ENCODE measurements at places on chromosomes 5 and 9. TPM values are rescaled to one million over a fixed set of nuclear protein-coding genes. Genes with fewer than 3 reads are reported as not detected.

PCDHGB6 gene
- 11.5 TPM for total RNA-seq

GFM2 gene
- 35.2 TPM for total RNA-seq

SSNA1 gene
- 65.0 TPM for total RNA-seq

PCDHB15 gene
- total RNA-seq = 1.4 TPM

TBC1D9B gene
- 159 TPM for total RNA-seq

NR5A1 gene
- 198 TPM for total RNA-seq

DOK3 gene
- 8.2 TPM for total RNA-seq

SKP1 gene
- 380 TPM for total RNA-seq

IZUMO3 gene
- not detected for total RNA-seq

BARHL1 gene
- not detected for total RNA-seq

TYRP1 gene
- not detected for total RNA-seq

TAF1L gene
- total RNA-seq = not detected

SMIM32 gene
- not detected for total RNA-seq

RNF14 gene
- total RNA-seq = 91.0 TPM

THBS4 gene
- total RNA-seq = 0.52 TPM

LCN1 gene
- total RNA-seq = not detected

RNF183 gene
- total RNA-seq = not detected

DNA sequence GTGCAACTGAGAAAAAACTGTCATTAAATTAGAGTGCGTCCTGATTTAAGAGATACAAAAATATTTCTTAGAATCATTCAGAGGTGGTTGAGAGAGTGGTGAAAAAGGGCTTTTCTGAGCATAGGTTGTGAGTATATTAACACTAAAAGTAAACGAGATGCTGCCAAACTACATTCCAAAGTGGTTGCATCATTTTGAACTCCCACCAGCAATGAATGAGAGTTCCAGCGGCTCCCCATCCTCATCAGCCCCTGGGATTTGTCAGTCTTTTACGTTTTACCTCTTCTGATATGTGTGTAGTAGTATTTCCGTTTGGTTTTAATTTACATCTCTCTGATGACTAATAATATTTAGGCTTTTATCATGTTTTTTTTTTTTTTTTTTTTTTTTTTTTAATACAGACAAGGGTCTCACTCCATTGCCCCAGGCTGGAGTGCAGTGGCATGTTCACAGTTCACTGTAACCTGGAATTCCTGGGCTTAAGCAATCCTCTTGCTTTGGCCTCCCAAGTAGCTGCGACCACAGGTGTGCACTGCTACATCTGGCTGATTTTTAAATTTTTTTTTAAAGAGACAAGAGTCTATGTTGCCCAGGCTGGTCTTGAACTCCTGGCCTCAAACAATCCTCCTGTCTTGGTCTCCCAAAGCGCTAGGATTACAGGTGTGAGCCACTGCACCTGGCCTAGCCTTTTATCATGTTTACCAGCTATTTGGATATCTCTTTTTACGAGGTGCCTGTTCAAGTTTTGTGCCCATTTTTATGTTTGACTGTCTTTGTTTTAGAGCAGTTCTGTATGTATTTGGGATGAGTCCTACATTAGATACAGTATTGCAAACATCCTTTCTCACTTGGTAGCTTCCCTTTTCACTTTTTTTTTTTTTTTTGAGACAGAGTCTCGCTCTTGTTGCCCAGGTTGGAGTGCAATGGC lies 17.0 kb downstream of the PRRT1B start:
- no peak for DNase-seq

DNA sequence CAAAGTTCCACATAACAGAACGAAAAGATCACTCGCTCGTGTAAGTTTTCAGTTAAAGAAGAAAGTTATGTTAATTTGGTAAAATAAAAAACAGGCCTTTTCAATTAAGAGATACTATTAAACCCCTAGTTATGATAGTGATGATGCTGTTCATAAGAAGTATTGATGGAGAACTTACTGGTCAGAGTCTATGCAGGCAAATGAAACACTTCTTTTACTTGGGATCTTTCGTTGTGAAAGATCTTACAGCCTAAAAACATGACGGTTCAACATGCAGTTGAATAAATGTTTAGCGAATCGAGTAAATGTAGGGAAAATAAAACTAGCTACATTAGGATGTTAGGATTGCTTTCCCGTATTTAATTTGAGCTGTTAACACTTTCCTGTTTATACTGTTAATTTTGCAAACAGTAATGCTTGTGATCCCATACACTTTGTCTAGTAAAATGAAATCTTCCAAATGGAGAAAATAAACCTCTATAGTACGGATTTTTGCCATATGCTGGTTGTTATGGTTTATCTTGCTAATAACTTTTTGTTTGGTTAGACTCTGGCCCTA lies 2.0 kb downstream of the RHOBTB3 start:
- DNase-seq = no peak

GRCh38 chr9:132334364-132334763 lies 20.4 kb downstream of the SETX start:
- no peak for DNase-seq

DNA sequence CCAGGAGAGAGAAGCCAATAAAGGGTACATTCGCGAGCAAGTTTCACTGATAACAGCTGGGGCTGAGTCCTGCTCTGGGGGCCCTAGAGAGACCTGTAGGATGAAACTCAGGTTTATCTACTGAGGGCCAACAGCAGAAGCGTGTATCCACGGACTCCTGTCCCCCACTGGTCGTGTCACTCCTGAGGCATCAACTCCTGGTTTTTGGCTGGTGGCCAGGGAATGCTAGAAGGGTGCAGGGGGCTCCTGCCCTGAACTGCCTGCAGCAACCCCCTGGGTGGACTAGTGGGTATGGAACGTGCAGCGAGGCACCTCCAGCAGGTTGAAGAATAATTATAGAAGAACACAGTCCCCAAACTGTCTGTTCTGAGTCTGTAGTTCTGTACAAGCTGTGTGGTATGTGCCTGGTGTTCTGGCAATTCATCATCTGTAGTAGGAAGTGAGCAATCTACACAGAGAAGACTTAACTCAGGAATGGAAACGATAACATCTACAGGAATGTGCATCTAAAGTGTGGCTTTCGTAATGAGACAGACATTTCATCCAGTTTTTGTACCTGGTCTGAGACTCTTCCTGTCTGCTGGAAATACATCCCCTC lies 64.5 kb upstream of the GNA14 start:
- no peak for DNase-seq

- no peak for DNase-seq
Observed at GRCh38 chr5:56712895-56713591, 102.3 kb upstream of the MAP3K1 start.

DNA sequence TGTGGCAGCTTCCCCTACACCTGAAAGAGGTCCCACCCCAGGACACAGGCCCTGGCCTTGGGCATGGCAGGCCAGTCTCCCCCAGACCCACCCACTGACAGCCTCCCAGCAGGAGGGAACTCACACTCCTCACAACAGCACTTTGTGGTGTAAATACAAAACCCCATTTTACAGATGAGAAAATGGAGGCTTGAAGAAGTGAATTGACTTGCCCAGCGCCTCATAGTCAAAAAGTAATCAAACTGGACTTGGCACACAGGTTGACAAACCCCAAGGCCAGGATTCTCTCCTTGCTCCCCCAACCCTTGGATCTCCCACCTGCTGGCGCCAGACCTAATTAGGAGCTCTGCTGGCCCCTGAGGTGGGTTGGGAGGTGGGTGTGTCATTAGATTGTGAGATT lies 29.2 kb upstream of the NEK6 start:
- DNase-seq = no peak

GRCh38 chr5:10030219-10030831 lies 219.4 kb downstream of the ATPSCKMT start:
- DNase-seq = no peak

- peak; percentile 78 for DNase-seq
Observed at GRCh38 chr9:124771867-124772679, 962 bp upstream of the NR6A1 start.

DNA sequence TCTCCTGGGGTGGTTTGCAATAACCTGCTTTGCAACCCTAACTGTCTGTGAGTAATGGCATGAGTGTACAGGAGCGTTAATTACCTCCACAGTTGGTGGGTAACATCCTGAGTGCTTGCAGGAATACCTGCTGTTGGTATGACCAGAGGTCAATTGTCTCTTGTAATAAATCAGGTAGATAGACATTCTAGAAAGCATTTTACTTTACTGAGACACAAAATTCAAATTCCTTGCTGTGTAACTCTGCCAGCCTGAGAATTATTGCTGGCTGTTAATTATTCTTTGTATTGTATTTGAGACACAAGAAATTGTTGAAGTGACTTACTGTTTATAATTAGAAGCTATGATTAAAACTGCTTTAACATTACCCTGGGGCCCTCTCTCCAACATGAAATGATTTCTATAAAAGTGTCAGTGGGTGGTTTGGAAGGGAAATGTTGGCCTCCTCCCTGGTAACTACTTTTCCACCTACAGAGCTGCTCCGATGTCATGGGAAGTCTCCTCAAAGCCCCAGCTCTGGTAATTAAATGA lies 150.8 kb upstream of the ADCY2 start:
- no peak for DNase-seq

DNA sequence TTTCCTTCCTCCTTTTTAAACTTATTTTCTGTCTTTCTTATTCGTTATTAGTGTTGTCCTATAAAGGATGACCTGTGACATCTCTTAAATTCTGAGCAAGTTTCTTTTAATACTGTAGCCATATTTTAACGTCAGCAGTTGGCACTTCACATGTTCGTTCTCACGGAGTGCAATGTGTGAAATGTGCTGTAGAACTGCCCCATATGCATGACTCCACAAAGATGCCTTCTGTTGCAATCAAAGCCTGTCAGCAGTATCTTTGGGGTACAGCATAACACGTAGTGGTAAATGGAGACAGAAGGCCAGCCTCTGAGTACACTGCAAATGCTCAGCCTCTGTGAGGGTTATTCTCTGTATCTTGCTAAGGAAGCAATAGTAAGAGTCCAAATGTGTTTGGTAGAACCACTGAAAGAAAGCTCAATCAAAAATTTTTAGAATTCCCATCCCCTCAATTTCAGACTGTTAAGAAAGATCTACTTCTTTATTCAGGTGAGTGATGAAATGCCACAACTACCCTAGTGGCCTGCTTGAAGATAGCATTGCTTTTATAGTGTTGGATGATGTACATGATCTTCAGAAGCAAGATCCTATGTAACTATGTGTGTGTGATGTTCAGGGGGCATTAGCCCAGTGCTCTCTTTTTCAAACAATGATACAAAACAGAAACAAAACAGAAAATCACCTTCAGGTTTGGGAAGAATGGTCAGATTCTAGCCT lies 277.7 kb downstream of the TMEM167A start:
- no peak for DNase-seq

GRCh38 chr9:89042984-89043383 lies 51.7 kb downstream of the S1PR3 start:
- DNase-seq = no peak

GRCh38 chr9:78630966-78631365 lies 334.0 kb downstream of the PSAT1 start:
- no peak for DNase-seq

DNA sequence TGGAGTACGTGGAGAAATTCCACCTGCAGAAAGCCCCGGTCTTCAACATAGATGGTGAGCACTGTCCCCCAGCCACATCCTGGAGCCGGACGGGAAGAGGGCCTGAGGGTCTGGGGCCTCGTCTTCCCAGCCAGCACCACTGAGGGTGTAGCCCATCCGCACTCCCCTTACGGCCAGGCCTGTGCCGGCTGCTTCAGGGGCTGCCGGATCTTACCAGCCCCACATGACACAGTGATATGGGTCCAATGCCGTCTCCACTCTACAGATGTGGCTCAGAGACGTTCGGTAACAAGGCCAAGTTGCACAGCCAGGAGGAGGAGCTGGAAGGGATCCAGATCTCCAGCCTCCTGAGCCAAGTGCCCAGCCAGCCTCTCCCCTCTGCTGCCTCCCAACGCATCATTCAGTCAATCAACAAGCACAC lies 21.3 kb downstream of the GLT6D1 start:
- no peak for DNase-seq

DNA sequence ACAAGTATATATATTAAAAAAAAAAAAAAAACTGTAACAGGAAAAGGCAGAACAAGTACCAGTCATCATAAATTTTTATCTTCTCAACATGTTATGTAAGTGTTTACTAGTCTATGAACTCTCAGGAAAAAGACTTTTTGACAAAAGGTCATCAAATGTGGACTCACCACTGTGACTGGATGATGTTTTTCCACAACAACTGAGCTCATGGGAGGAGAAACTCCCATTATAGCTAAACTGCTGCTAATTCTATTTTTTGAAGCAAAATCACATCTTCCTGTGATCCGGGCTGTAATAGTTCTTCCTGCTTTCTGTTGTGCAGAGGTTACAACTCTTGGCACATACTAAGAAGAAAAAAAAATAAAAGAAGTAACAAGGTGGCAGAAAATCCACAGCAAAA lies 39.6 kb downstream of the POC5 start:
- no peak for DNase-seq

- DNase-seq = peak; percentile 19
Observed at GRCh38 chr9:95494416-95495371, 22.1 kb downstream of the PTCH1 start.

DNA sequence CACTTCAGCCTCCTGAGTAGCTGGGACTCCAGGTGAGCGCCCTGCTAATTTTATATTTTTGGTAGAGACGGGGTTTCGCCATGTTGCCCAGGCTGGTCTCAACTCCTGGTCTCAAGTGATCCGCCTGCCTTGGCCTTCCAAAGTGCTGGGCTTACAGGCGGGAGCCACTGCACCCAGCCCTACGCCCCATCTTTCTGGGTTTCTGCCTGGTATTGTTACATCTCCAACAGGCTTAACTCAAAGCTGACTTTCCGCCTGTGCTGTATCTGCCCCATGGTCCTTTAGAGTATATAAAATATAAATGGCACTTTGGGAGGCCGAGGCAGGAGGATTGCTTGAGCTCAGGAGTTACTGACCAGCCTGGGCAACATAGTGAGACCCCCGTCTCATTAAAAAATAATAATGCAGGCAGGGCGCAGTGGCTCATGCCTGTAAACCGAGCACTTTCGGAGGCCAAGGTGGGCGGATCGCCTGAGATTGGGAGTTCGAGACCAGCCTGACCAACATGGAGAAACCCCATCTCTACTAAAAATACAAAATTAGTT lies 36.5 kb upstream of the GLDC start:
- DNase-seq = no peak

GRCh38 chr5:60891667-60892066 lies 47.6 kb upstream of the ELOVL7 start:
- DNase-seq = no peak

GRCh38 chr5:78597974-78598371 lies 50.6 kb downstream of the LHFPL2 start:
- no peak for DNase-seq

DNA sequence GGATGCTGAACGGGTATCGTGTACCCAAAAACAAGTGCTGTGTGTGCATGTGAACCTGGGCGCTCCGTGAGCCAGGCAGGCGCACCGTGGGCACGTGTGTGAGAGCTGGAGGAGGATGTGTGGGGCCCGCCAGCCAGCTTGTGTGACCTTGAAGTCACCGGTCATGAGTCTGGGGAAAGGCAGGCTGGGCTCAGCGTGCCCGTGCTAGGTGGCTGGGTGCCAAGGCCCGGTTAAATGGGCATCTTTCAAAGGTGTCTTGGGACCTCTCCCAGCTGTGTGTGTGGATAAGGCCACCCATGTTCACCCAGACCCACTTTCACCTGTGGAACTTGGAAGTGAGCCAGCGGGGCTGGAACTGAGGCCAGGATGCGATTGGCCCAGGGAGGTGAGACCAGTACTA lies 3.4 kb downstream of the KCNT1 start:
- DNase-seq = peak; percentile 45

GRCh38 chr9:118595719-118596305 lies 773.4 kb downstream of the BRINP1 start:
- peak; percentile 14 for DNase-seq

Data from adrenal gland (tissue), 19 donors.